ENCODE measurements at places on chromosomes 6 and 20. TPM values are rescaled to one million over a fixed set of nuclear protein-coding genes. Genes with fewer than 3 reads are reported as not detected.

GSTA3 gene
- not detected for total RNA-seq

RNF182 gene
- total RNA-seq = 0.66 TPM

CST9 gene
- total RNA-seq = 2.3 TPM

NHSL1 gene
- 16.5 TPM for total RNA-seq

CYP21A2 gene
- not detected for total RNA-seq

IPCEF1 gene
- total RNA-seq = 5.6 TPM

WFDC12 gene
- total RNA-seq = not detected

LPIN3 gene
- 43.2 TPM for total RNA-seq

RAET1G gene
- total RNA-seq = not detected

SLC44A4 gene
- 35.4 TPM for total RNA-seq

BPIFB2 gene
- not detected for total RNA-seq

TRIM31 gene
- not detected for total RNA-seq

GUCA1A gene
- total RNA-seq = not detected

FOXO3 gene
- 155 TPM for total RNA-seq

Measured in breast epithelium (tissue), 4 donors.